Stimulated activated CD8-positive, alpha-beta memory T cell treated with anti-CD3 and anti-CD28 coated beads, Interleukin-15, amount 100 ng/mL, for 48 hours (primary cell): ENCODE measurements at places on chromosomes 11 and 22.

DNA sequence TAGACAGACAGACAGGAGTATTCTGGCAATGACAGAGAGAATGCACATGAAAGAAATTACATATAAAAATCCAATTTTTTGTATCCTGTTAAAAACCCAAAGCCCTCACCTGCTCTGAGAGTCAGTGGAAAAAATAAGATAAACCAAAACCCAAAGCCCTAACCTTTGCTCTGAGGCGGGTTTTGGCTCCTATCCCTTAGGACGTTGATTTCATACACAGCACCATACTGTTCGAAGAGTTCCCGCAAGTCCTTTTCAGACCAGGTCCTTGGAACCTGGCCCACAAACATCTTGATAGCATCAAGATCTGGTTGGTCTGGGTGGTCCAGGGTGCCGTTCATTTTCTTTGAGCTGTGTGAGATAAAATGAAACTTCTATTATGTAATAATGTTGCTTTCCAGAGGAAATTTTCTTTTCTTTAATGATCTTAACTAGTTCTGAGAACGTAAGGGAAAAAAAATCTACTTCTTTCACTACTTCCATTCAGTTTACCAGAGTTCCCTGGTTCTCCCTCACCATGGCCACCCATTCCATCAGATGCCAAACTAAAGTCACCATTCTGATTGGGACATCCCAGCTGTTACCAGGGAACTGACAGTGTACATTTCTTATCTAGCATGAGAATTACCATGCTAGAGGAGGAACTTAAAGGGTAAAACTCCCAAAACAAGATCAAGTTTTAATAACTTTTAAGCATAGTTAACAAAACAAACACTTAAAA, 39.9 kb upstream of the RAPSN start:
- no peak for DNase-seq

- DNase-seq = no peak
Observed at GRCh38 chr11:21612326-21612725, 580.6 kb upstream of the ANO5 start.

DNA sequence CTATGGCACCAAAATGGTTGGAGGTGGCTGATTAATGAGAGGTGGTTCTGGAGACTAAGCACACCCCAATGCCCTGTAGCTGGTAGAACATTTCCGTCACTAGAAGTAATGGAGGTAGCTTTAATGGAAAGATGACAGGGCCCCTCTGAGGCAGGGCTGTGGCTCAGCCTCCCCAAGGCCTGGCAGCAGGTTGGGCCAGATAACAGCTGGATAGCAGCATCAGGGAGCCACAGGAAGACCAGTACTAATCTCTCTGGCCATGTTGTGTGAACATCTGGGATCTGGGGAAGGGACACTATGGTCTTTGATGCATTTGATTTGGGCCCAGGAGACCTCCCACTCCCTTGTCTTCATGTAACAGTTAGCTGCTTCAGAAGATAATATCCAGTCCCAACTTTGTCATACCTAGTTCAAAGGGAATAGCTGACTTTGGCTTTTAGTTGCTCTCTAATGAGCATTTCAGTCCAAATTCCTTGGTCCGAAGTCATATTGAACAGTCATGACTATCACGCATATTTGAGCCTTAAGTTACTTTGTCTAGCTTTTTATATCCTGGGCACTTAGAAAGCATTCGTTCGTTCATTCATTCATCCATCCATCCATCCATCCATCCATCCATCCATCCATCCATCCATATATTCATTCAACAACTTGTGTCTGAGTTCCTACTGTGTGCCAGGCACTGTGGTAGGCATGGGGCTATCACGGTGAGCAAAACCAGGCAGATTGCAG, 53.0 kb upstream of the LMO2 start:
- DNase-seq = no peak

DNA sequence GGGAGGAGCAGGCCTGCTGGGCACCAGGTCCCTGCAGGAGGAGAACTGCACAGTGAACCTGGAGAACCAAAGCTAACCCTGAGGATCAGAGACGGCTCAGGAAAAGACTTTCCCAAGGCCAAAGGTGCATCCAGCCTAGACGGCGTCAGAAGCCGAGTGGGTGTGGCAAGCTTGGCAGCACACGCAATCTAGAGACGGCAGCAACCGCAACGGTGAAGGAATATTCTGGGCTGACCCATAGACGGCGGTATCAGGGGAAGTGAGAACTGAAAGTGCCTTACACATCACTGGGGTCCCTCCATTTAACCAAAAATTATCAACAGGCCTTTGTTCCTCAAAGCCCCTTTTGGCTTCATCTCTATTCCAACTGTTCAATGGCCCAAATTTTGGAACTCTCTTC, 26.2 kb downstream of the SPATA19 start:
- DNase-seq = no peak

DNA sequence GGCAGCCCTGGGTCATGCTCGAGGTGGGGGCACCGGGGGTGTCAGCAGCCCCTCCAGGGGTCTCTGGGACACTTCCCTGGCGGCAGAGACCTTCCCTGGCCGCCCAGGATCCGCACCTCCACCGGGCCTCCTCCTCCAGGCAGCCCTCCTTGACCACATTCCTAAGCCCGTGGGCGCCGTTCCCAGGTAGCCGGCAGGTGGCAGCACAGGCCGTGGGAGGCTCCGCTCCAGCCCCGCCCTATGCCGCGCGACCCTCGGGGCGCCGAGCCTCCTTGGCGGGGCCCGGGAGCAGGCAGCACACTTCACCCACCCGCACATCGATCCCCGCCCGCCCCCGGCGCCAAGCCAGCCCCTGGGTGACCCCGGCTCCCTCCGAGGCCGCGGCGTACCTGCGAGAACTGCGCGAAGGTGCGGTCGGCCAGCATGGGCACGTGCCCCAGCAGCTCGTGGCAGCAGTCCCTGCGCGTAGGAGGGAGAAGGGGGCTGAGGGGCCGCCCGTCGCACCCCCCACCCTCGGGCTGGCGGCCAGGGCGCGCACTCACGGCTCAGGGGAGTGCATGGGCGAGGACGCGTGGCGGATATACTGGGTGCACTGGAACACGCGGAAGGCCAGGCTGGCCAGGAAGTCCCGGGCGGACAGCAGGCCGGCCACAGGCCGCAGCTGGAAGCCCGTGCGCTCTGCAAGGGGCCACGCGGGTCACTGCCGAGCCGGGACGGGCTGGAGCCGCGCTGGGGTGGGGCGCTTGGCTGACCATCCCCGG, 5.3 kb upstream of the INS start:
- DNase-seq = no peak
